ENCODE measurements at places on chromosomes 1 and 21.

GRCh38 chr21:17784180-17784598 is 35.0 kb downstream of the C21orf91 start:
- DNase-seq, result no peak

DNA sequence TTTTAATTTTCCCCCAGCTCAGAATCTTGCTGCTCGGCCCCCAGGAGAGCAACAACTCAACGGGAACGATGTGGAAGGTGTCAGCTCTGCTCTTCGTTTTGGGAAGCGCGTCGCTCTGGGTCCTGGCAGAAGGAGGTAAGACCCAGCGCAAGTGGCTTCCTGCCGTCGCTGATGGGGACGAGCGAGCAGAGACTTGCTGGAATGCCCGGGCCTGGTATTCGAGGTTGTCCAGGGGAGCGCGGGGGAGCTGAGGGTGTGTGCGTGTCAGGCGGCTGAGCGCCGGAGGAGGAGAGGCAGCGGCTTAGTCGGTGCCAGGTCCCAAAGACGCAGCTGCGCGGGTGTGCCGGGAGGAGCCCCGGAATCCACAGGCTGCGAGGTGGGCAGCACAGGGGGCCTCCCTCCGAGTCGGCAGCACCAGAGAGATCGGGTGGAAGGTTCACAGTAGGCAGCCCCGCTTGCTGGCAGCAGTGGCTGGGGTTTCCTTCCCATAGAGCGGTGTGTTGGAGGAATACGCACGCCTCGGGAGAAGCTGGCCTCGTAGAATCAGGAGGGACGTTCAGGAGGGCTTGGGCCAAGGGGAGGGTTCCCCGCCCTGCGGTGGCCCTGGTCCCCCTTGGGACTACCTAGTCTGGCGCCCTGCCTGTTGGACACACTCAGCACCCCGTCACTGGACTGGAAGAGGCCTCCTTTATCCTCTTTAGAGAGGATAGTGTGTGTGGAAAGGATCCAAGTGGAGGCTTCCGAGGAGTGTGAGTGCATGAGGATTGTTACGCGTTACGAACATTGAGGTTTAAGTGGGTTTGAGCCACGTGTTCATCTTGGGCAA is 547 bp downstream of the PDPN start:
- peak; percentile 44 for DNase-seq

- no peak for DNase-seq
Observed at GRCh38 chr1:151912973-151913372, 3.7 kb upstream of the THEM4 start.

DNA sequence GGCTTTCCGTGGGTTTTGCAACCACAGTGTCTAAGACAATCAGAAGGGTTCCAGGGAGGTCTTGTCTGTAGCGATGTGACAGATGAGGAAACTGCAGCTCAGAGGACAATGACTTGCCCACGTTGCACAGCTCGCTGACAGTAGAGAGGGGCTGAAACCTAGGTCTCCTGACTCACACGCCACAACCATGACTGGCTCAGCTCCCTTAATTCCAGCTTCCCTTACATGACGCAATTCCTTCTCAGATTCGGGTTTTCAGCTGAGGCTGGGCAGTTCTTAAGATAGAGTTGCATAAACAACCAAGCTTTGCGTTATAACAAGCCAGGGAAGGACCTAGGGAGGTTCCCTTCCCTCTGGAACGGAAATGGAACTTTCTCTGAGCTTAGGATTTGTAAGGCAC is 36.3 kb downstream of the DHCR24 start:
- DNase-seq, result no peak

DNA sequence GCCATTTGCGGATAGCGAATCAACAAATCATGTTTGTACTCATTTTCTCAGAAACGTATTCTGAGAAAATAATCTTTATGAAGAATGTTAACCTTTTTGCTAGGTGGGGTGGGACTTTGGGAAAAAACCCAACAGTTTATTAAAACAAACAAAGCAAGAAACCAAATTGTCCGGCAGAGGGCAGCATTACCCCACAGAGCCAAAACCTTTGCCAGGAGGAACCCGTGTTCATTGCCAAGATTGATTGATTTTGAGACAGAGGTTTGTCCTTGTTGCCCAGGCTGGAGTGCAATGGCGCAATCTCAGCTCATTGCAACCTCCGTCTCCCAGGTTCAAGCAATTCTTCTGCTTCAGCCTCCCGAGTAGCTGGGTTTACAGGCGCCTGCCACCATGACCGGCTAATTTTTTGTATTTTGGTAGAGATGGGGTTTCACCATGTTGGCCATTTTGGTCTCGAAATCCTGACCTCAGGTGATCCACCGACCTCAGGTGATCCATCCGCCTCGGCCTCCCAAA is 70.8 kb upstream of the RHOU start:
- peak; percentile 83 for DNase-seq

GRCh38 chr1:24584171-24584647 is 28.3 kb downstream of the NCMAP start:
- no peak for DNase-seq

DNA sequence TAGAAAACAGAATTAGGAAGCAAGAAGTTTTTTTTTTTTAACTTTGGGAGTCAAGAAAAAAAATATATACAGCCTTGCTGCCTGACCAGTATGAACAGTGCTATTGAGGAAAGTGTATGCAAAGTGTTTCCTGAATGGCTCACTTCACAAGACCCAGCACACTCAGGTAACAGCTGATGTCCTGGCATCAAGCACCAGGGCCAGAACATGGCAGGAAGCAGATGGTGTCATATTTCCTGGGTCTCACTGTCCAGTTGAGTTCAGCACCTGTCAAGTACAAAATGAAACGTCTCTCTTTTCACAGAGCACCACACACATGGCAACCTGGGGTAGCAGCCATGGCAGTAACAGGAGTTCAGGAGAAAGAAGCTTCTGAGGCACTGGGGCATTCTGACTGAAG is 372.3 kb downstream of the TTLL7 start:
- no peak for DNase-seq

- DNase-seq, result no peak
Observed at GRCh38 chr1:189500778-189501177, 976.9 kb downstream of the BRINP3 start.

GRCh38 chr1:160047111-160047991 is 15.6 kb upstream of the PIGM start:
- DNase-seq, result no peak

GRCh38 chr1:231729544-231729943 is 103.0 kb downstream of the DISC1 start:
- DNase-seq, result no peak

DNA sequence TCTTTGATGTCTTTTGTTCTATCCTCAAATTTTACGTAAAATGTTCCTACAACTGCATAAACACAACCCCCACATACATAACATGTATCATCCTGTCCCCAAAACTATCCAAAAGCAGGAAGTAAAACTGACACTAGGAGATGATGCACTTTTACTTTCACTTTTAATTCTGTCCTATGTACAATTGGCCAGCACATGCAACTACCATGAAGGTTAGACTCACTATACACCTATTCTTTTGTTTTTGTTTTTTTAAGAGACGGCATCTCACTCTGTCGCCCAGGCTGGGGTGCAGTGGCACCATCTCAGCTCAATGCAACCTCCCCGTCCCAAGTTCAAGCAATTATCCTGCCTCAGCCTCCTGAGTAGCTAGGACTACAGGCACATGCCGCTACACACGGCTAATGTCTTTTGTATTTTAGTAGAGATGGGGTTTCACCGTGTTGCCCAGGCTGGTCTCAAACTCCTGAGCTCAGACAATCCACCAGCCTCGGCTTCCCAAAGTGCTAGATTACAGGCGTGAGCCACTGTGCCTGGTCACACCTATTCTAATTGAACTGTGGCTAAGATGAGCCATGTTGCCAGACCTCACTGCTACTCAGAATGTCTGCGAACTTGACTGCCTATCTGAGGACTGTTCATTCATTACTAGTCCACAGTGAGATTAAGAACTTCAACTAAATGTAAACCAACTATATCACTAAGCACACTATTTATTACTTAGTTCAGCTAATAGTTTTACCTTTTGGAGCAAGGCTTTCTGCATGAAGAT is 48.0 kb downstream of the TOR3A start:
- DNase-seq, result no peak

DNA sequence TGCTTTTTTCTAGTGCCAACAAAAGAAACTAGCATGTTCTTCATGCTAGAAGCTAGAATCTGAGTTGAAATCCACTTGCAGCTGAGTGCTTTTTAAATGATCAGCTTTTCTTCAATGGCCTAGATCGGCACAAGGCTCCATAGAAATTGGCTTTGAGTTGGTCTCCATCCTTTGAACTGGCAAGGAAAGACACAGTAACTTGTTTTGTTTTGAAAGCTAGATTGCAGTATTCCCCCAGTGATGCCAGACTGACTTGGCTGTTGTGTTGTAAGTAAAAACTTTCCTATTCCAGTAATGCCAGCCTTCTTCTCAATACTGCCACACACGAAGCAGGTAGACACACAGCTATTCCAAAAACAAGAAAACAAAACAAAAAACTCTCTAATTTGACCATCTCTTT is 139.1 kb downstream of the FMN2 start:
- DNase-seq, result no peak

GRCh38 chr1:183205196-183205781 is 19.2 kb downstream of the LAMC2 start:
- DNase-seq, result no peak

DNA sequence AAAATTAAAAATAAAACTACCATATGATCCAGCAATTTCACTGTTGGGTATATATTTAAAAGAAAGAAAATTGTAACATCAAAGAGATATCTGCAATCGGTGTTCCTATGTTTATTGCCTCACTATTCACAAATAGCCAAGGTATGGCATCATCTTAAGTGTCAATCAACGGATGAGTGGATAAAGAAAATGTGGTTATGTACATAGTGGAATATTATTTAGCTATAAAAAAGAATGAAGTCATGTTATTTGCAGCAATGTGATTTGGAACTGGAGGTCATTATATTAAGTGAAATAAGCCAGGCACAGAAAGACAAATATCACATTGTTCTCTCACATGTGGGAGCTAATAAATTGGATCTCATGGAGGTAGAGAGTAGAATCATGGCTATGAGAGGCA is 76.3 kb downstream of the RD3 start:
- no peak for DNase-seq

DNA sequence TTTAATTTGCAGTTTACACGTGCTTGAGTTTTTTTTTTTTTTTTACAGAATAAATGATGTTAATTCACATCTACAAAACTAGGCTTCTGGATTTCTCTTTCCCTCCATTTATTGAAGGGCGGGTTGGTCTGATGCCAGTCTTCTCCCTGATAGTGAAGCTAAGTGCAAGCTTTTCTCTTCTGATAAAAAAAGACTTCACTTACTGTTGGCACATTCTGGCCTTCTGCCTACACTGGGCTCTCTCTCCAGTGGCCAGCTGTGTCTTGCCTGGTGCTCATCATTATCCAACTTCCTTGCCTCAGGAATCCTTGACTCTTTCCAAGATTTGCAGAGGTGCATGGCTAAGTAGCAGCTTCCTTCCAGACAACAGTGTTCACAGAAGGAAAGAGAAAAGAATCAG is 7.6 kb upstream of the RAP1A start:
- no peak for DNase-seq

DNA sequence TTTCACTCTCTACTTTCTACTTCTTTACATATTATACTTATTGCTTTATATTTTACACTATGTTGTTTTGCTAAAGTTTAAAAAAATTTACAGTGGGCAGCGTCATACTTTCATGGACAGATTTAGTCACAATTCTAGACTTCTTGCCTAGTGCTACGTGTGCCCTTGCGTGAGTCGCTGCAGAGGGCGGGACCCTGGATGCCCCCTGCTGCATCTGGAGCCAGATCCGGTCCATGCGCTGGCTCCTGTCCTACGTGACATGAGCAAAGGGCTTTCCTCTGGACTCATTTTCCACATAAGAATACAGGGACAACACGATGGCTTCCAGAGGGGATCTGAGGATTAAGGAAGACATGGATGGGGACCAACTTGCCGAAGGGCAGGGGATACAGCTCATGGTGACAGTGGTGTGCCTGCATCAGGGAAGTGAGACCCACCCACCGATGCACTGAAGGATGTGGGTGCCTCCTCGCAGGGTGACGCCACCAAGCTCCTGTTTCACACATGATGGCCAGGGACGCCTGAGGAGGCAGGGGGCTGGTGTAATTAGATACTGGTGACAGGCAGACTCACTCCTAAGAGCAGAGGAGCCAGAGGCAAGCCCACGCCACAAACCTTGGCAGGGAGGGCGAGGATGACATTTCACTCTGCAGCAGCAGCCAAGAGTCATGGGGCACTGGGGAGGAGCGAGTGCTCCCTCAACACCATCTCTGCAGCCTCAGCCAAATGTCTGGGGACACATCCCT is 86.6 kb downstream of the DMRTB1 start:
- DNase-seq, result peak; percentile 15

GRCh38 chr1:88451856-88452255 is 232.2 kb upstream of the PKN2 start:
- DNase-seq, result no peak

- no peak for DNase-seq
Observed at GRCh38 chr1:18998016-18998724, 41.7 kb upstream of the IFFO2 start.

DNA sequence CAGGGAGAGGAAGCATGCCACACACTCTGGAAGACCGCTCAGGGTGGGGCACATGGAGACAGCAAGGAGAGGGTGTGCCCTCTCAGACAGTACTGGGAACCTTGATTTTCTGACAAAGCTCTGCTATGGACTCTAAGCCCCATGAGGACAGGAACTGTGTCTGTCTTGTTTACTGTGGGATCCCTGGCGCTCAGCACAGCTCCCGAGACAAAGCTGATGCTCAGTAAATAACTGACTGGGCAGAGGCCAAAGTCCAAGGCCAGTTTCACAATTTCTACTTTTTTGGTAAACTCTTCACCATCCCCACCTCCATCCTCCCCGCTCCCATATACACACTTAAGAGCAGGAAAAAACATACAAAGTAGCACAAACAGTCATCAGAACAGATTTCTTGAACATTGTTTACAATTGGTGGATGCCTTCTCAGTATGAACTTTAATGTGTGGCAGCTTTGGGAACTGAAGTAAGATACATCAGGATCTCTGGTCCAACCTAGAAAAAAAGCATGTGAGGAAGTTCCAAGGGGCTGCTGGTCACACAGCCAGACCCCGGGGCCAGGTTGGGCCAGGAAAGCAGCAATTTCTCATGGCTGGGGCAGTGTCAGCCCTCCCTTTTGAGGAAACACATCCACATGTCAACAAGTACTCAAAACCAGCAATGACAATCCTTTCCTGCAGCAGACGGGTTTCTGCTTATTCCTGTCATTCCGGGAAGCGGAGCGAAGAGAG is 5.6 kb upstream of the AHCYL1 start:
- no peak for DNase-seq

- no peak for DNase-seq
Observed at GRCh38 chr1:25748531-25749205, 51.3 kb upstream of the SELENON start.

DNA sequence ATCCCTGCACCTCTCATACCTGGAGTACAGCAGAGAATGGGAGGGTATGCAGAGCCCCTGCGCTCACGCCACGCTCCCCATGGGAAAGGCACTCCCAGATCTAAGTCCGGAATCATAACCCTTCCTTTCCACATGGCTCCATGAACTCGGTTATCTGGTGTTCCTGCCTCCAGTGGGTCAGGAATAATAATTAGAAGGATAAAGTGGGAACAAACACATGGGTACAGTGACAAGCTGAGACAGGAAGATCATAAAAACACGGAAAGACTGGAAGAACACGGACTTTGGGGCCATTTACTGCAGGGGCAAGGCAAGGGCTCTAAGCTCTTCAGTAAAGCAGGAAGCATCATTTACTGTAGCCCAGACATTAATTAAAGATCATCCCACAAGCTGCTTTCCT is 48.6 kb downstream of the FOXO6 start:
- no peak for DNase-seq

Measured in glutamatergic neuron (in vitro differentiated cells).